ENCODE measurements at places on chromosomes 16 and 17. TPM values are rescaled to one million over a fixed set of nuclear protein-coding genes. Genes with fewer than 3 reads are reported as not detected.
A peak's percentile ranks its signal among the peaks of the same experiment; 100 is the strongest.

GRCh38 chr16:66521951-66522771 is 27.8 kb downstream of the TK2 start:
- H3K36me3 ChIP-seq, result peaks cover 24% of the 10 kb centered on the region
- peak overlapping the region; percentile 64 for H3K4me3 ChIP-seq
- peaks cover 95% of the 10 kb centered on the region for H3K4me1 ChIP-seq
- H3K27ac ChIP-seq, result peak overlapping the region; percentile 95
- H3K27me3 ChIP-seq, result no peaks in the 10 kb centered on the region

GRCh38 chr17:67436233-67436632 is 59.2 kb downstream of the PITPNC1 start:
- H3K27ac ChIP-seq, result peak overlapping the region; percentile 16
- H3K4me1 ChIP-seq, result peaks cover 70% of the 10 kb centered on the region

DNA sequence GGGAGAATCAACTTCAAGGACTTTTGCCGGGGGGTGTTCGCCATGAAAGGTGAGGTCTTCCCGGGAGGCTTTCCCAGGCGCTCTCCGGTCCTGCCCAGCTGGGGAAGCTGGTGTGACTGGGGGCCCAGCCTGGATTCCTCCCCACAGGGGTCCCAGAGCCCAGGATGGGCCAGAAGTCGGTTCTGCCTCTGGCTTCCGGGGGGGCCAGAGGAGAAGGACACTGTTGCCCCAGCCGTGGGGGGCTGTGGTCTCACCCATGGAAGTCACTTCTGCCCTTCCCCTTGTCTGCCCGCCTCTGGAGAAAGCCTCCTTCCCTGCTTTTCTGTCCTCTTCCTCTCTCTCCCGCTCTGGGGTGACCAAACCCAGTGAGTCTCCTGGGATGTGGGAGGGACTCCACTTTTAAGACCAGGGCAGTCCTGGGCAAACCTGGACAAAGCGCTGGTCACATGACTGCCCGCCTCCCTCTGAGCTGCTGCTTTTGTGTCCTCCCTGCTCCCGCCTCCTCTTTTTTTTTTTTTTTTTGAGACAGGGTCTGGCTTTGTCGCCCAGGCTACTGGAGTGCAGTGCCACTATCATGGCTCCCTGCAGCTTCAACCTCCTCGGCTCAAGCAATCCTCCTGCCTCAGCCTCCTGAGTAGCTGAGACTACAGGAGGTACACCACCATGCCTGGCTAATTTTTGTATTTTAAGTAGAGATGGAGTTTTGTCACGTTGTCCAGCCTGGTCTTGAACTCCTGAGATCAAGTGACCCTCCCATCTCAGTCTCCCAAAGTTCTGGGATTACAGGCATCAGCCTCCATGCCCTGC is 40.6 kb downstream of the RAB11FIP4 start:
- H3K27me3 ChIP-seq, result peaks cover 32% of the 10 kb centered on the region
- H3K36me3 ChIP-seq, result no peaks in the 10 kb centered on the region
- no peak for DNase-seq
- H3K4me3 ChIP-seq, result no peak overlapping the region
- H3K4me1 ChIP-seq, result peaks cover 22% of the 10 kb centered on the region

DNA sequence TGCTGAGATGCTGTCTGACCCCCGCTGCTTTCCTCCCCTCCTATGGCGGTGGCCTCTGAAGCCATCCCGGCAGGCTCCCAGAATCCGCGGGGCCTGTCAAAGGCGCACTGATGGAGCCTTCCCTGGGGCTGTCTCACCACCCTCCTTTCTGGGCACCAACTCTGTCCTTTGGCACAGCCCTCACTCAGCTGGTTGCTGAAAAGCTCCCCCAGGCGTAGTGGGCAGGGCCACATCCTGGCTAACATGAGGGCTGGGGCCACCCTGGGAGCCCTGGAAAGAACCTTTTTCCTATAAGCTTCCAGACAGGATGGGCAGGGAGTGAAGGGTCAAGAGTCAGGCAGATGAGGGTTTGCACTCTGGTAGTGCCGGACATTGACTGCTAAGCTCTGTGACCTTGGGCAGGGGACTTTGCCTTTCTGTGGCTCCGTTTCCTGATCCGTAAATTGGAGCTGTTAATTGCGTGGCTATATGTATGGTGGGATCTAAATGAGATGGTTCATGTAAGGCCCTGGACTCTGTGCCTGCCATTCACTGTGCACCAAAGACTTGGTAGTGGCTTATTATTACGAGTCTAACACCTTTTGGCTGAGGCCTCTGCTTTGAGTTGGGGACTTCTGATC is 27.6 kb upstream of the LASP1NB start:
- H3K27ac ChIP-seq, result peak overlapping the region; percentile 89
- no peaks in the 10 kb centered on the region for H3K27me3 ChIP-seq
- peaks cover 64% of the 10 kb centered on the region for H3K36me3 ChIP-seq
- peaks cover 72% of the 10 kb centered on the region for H3K4me1 ChIP-seq

GRCh38 chr17:41939044-41939692 is 8.8 kb downstream of the ODAD4 start:
- no peak for DNase-seq
- H3K36me3 ChIP-seq, result no peaks in the 10 kb centered on the region
- H3K4me3 ChIP-seq, result no peak overlapping the region

Gene ARHGAP44
- not detected for total RNA-seq

Gene CFAP97D1
- not detected for total RNA-seq
